Left ventricle myocardium superior (tissue), 1 donor: ENCODE measurements at places on chromosomes 3 and 15.

DNA sequence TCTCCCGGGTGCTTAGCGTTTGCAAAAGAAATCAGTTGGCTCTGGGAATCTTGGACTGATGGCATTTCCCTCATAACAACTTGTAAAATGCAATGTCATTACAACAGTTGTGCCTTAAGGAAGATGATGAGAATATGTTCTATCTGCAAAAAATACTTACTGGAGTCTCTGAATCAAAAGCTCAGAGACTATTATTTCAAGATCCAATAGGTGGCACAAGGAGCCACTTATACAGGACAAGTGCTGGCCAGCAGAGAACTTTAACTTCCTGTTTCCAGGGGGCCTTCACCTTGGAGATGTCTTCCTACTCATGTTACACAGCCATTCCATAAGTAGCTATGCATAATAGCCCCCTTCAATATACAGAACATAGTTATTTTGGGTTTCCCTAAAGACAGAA lies 8.9 kb upstream of the RPS27L start:
- DNase-seq: no peak

DNA sequence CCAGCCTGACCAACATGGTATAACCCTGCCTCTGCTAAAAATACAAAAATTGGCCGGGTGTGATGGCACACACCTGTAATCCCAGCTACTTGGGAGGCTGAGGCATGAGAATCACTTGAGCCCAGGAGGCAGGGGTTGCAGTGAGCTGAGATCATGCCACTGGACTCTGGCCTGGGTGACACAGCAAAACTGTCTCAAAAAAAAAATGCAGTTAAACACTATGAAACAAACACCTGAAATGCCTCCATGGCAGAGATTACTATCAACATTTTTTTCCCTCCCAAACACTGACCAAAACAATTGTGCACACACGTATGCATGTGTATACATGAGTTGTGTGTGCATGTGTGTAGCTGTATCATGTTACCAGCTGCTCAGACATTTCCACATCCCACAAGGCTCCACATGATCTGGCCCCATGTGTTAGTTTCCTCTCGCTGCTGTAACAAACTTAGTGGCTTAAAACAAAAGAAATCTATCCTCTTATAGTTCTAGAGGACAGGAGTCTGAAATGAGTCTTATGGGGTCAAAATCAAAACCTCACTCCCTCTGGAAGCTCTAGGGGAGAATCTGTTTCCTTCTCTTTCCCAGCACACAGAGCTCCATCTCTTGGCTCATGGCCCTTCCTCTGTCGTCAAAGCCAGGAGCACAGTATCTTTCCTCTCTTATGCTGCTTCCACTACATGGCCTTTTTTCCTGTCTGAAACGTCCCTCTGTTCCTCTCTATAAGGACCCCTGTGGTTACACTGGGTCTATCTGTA lies 34.5 kb downstream of the SLC41A3 start:
- no peak for DNase-seq

GRCh38 chr3:134028486-134029255 lies 1.1 kb downstream of the SLCO2A1 start:
- DNase-seq: no peak

DNA sequence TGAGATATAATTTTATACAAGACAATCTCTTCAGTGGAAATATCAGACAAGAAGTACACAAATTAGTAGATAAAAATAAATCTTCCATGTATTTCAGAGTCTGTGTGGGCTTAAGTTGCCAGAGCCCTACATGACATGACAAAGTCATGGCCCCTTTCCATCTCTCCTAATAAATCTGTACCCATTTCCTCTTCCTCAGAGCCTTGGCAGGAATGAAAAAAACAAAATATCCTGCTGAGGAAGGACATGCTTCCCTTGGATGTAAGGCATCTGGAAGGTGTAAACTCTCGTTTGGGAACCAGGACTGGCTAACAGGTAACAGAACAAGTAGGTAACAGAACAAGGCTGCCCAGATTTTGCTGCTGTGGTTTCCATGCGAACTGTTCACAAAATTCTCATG lies 148.1 kb downstream of the SNRK start:
- no peak for DNase-seq

GRCh38 chr15:81852411-81853149 lies 193.2 kb downstream of the MEX3B start:
- no peak for DNase-seq

DNA sequence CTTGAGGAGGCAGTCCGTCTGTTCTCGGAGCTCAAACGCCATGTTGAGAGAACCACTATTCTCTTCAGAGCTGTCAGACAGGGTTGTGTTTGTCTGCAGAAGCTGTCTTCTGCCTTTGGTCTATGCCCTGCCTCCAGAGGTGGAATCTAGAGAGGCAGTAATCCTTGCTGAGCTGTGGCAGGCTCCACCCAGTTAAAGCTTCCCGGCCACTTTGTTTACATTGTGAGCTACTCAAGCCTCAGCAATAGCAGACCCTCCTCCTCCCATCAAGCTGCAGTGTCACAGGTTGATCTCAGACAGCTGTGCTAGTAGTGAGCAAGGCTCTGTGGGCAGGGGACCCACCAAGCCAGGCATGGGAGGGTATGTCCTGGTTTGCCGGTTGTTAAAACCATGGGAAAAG lies 8.9 kb downstream of the OR5AC2 start:
- no peak for DNase-seq

GRCh38 chr3:128285042-128285966 lies 132.0 kb downstream of the EEFSEC start:
- no peak for DNase-seq

GRCh38 chr3:156378871-156379270 lies 176.0 kb downstream of the SSR3 start:
- DNase-seq: no peak

- no peak for DNase-seq
Observed at GRCh38 chr15:51768018-51768417, 16.6 kb downstream of the TMOD2 start.

GRCh38 chr3:159472611-159473010 lies 516.0 kb upstream of the IL12A start:
- no peak for DNase-seq

DNA sequence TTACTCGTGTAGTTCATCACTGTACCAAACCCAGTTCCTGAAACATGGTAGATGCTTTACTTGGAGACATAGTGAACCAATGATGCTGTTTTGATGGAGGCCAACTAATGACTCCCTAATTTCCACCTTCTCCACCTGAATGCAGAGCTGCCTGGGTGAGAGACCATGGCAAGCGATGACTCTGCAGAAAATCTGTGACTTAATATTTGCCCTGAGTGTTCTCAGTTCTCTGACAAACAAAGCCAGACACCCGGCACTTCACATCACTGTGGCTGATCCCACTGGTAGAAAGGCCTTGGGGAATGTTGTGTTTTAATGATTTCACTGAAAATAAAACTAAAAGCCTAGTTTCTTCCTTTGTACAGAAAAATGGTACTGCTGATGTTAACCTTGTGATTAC lies 39.5 kb upstream of the UBE3A start:
- DNase-seq: no peak

DNA sequence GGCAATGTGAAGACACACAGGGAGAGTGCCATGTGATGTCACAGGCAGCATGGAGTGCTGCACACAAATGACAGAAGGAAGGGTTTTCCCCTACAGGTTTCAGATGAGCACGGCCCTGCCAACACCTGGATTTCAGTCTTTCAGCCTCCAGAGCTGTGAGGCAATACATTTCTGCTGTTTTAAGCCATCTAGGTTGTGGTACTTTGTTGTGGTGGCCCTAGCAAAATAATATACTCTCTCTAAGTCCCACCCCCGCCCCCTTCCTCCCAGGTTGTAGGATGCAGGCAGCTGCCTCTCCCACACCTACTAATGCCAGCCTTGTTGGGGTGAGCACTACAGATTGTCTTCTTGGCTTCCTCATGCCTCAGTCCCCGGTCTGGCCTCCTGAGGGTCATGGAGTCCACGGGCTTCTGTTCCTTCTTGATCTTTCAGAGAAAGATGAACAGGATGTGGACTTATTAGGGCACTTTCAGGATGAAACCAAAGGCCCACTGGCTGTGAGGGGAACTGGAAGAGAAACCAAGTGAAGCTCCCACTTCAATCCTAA lies 180.0 kb downstream of the CD47 start:
- no peak for DNase-seq

GRCh38 chr3:71554649-71555048 lies 28.9 kb downstream of the FOXP1 start:
- DNase-seq: no peak

GRCh38 chr15:72983801-72984545 lies 68.3 kb upstream of the NEO1 start:
- no peak for DNase-seq

DNA sequence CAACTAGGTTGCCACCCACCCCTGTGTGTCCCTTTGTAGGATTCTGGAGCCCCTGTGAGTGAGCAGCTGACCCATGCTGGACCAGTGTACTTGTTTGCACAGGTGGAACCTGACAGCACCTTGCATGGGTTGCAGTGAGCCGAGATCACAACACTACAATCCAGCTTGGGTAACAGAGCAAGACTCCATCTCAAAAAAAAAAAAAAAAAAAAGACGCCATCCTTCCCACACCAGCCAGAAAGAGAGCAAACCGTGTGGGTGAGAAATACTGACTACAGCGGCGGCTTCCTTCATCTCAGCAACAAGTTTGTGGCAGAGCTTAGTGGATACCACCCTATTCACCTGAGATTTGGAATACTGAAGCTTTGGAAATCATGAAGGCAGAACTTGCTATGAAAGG lies 746 bp upstream of the CD80 start:
- no peak for DNase-seq

DNA sequence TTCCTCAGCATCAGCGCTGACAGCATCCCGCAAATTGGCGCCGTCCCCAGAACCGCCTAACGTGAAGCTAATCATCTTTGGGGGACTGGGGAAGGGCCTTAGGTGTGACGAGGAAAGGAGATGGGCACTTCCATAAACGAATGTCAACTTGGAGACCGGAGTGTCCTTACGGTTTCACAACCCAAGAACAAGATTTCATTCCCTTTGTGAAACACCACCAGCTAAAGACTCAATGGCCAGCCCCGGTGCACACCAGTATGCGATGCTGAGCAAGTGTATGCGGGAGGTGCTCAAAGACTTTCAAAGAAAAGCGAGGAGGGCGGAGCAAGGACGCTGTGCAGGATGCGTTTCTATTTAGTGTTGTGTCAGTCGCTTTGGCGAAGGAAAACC lies 759 bp upstream of the TTBK2 start:
- DNase-seq: peak; percentile 47

- DNase-seq: no peak
Observed at GRCh38 chr3:114553949-114554593, 260.2 kb downstream of the TIGIT start.

- no peak for DNase-seq
Observed at GRCh38 chr15:90862964-90863778, 5.2 kb upstream of the FURIN start.

DNA sequence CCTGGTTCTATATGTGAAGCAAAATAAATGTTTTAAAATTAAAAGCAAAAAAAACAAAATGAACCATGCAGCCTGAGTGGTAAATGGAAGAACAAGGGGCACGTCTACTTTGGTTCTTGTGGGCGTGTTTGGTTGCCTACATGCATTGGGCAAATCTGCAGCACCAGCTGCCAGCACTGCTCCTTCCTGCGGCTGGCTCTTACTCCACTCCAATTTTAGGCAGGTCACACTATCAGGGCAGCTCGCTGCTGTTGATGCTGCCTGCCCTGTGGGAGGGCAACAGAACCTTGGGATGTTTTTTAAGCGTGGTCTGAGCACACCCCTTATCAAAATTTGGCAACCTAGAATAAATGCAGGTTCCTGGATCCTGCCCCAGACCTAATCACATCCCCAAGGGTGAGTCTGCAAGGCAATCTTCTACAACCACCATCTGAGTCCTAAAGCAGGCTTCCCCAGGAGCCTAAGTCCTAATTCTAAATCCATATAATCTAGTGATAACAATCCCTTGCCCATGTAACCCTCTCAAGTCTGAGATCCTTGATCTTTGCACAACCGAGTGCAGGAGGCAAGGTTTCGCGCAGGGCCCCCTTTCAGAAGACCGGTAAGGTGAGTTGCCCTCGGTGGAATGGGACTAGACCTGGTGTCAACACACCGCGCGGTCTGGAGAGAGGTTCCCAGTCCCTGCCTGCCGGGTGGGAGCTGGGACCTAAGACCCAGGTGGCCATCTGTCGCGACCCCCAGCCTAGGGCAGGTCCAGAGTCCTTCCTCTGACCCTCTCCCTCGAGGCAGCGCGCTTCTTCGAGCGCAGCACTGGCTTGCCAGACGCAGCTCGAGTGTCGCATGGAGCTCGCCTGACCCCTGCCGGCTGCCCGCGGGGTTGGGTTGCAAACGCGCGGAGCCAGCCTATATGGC lies 15.9 kb downstream of the IVD start:
- DNase-seq: peak; percentile 89

- DNase-seq: no peak
Observed at GRCh38 chr15:47289656-47290055, 427.6 kb upstream of the SEMA6D start.

- DNase-seq: no peak
Observed at GRCh38 chr3:143529018-143529478, 319.2 kb downstream of the SLC9A9 start.

DNA sequence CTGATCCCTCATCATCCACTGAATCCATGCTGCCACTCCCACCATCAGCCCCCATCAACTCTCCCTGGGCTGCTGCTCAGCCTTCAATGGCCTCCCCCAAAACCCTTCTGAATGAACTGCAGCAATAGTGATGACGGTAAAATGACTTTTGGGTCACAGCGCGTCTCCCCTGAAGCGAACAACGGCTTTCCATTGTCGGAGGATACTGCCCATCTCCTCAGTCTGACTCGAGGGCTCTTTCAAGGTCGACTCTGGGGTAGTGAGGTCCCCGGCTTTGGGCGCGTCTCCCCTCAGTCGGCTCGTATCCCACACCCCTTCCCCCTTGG lies 57.2 kb upstream of the ZBTB38 start:
- no peak for DNase-seq

- no peak for DNase-seq
Observed at GRCh38 chr3:196948442-196949284, 6.3 kb upstream of the NCBP2 start.

- no peak for DNase-seq
Observed at GRCh38 chr15:74228723-74229081, 7.4 kb upstream of the CCDC33 start.

GRCh38 chr3:190024912-190025311 lies 95.8 kb downstream of the P3H2 start:
- no peak for DNase-seq

DNA sequence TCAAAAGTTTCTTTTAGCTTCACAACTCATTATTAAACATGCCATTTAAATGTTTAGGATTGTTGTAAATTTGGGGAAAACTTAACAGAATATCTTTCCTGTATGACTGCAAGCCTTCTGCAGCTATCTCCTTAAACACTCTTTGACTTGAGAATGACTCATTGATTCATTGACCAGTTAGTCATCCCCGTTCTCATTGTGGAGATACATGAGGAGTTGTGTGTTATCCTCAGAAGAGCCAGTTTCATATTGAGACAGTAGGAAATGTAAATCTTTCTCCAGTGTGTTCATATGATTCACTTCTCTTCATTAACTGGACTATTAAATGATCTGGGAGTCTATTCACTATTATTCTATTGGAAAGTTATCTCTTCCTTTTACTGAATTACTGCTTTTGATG lies 83.0 kb downstream of the CRYGS start:
- no peak for DNase-seq

DNA sequence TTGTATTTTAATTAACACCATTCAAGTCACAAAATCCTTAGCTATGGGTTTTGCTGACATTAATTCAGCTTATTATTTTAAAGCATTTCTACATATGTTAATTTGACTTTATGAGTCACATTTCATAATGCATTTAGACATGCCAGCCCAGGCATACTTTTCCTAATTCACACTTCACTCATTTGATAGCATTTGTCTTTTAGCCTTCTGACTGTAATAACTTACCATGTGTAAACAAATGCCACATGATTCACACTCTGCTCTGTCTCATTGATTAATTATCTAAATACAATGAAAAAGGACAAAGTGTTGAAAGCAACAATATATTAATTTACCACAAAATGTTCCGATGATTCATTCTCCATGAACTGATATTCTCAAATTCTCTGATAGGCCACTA lies 927.8 kb upstream of the EPHA6 start:
- DNase-seq: no peak
